RWPE2 (cell line): ENCODE measurements at places on chromosomes 11 and 22.

GRCh38 chr11:117017456-117017855, 80.8 kb downstream of the SIK3 start:
- DNase-seq: no peak

DNA sequence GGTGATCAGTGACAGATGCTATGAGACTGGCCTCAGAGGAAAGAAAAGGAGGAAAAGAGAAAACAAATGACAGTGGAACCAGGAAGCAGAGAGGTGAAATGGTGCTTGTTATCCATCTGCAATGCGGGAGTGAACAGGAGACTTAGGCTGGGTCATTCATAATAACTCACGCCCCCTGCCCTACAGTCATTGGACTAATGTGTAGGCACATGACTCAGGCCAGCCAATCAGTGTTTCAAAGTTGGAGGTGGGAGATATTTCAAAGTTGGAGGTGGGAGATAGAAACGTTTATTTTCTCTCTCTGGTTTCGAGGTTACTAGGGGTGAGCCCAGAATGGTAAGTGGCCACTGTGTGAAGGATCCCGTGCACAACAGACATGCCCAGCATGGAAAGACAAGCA, 30.3 kb downstream of the SLC22A6 start:
- no peak for DNase-seq

- peak; percentile 79 for DNase-seq
These were observed 77.6 kb downstream of the PACSIN2 start for GRCh38 chr22:42937164-42937843.

DNA sequence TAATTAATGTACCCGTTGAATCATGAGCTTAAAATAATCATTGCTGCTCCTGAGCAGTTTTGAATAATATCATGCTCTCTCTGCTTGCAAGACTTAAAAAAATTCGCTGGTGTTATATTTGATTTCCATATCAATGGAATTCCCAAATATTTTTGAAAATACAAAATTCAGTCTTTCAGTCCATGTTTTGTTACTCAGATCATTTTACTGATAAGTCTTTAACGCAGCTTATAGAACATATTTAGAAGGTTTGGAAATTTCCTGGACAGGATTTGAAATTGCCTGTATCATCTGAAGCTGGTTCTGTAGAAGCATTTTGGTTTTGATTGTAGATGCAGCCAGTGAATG, 1.9 kb downstream of the BMAL1 start:
- DNase-seq: no peak

GRCh38 chr11:86383041-86383955, 8.6 kb downstream of the CCDC81 start:
- no peak for DNase-seq

- no peak for DNase-seq
These were observed 93.8 kb upstream of the CLPB start for GRCh38 chr11:72528121-72528520.

GRCh38 chr11:115920841-115921480, 416.7 kb upstream of the CADM1 start:
- DNase-seq: no peak

GRCh38 chr11:72764503-72764902, 12.3 kb upstream of the ARAP1 start:
- no peak for DNase-seq

GRCh38 chr22:23424031-23424430, 156.1 kb downstream of the IGLL1 start:
- DNase-seq: no peak

DNA sequence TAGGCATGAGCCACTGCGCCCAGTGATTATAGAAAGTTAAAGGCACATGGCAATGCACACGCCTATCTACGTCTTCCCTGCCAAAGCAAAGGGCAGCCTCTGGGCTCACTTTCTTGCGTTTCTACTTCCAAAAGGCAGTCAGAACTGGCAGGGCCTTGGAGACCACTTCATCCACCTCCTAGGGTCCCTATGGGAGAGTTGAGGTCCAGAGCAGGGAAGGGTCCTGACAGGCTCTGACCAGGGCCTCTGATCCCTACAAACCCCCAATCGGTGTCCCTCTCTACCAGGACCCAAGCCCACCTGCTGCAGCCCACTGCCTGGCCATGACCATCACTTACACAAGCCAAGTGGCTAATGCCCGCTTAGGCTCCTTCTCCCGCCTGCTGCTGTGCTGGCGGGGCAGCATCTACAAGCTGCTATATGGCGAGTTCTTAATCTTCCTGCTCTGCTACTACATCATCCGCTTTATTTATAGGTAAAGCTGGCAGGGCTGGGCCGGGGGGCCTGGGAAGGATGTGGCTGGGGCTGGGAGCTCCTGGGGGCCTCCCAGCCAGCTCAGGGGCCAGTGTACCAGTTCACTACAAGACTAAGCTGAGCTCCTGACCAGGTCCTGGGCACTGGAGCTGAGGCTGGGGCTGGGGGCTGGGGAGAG, 1.5 kb downstream of the BEST1 start:
- no peak for DNase-seq

- DNase-seq: peak; percentile 99
These were observed 326.6 kb downstream of the MN1 start for GRCh38 chr22:27474711-27475547.

GRCh38 chr22:31272522-31273446, 19.5 kb downstream of the PIK3IP1 start:
- DNase-seq: no peak

DNA sequence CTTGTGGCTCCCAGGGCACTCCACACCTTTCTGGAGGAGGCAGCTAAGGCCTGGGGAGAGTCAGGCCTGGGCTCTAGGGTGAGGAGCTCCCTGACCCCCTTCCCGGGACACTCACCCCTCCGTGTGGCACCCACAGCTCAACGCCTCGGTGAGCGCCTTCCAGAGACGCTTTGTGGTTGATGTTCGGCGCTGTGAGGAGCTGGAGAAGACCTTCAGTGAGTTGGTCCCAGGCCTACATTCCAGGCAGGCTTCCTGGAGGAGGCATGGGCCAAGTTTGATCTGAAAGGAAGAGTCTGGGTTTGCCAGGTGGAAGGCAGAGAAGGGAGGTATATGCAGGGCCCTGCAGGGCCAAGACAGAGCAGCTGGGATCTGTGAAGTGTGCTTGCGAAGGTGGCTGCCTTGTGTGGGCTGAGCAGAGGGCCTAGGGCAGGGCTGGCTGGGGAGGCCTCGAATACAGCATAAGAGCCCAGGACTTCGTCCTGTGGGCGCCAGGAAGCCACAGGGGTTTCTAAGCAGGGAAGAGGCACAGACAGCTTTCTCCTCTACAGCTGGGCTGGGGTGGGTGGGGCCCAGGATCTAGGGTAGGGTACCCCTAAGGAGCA, 2.9 kb downstream of the TCIRG1 start:
- DNase-seq: no peak

DNA sequence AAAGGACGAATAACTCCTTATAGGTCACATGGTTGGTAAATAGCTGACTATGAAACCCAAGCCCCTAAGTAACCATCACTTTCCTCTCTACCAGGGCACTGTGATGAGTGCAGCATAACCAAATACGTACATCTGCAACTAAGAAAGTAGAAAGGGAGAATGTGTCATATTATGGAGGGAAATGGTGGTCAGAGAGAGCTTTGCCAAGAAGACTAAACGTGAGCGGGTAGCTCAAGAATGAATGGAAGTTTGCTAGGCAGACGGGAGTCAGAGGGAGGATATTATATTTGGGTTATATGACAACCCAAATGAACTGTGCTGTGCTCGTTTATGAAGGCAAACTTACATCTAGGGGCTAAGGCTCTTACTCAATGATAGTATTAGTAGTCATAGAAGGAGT, 537.3 kb downstream of the OPCML start:
- no peak for DNase-seq

GRCh38 chr22:24954114-24954463, 1.6 kb downstream of the KIAA1671 start:
- DNase-seq: no peak

DNA sequence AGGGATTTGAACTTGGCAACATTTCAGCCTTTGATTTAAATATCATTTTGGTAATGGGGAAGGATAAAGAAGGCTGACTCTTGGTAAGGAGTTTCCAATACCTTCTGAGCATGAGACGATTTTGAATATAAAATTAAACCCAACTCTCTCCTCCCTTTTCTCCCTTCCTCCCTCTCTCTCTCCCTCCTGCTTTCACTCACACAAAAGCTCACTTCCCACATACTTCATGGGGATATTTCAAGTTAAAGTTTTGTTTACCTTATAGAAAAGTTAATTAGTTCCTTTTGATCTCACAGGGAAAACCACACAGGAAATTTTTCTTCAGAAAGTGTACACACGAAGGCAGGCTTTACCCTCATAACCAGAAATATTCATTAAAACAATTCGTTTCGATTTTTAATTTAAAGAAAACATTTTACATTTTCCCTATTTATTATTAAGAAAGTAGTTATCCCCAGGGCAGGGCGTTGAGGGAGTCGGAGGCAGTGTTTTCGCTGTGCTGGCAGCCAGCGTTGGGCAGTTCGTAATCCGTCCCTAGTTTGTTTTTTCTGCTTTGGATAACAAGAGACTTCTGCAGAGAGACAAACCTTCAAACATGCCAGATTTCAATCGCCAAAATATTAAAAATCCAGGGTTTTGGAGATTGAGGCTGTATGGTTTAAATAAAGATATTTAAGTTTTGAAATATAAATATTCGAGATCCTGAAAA, 25.3 kb upstream of the ALX4 start:
- DNase-seq: no peak

- DNase-seq: no peak
These were observed 90.8 kb upstream of the HORMAD2 start for GRCh38 chr22:29989446-29989845.

DNA sequence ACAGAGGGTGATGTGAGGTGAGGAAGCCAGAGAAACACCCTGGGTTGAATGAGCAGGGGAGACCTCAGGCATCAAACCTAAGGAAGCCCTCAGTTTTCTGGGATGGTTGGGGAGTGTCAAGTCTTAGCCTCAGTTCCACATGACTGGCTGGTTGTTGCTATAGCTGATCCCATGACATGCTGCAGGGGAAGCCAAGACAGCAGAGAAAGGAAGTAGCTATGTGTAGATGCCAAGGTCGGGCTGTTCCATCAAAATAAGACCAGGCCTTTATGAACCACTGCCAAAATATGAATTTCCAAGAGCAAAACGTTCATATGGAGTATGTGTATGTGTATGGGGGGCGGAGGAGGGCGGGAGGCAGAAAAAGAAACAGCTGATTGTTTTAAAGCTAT, 11.6 kb downstream of the CD59 start:
- DNase-seq: no peak

GRCh38 chr11:130765951-130766649, 150.2 kb downstream of the SNX19 start:
- no peak for DNase-seq

DNA sequence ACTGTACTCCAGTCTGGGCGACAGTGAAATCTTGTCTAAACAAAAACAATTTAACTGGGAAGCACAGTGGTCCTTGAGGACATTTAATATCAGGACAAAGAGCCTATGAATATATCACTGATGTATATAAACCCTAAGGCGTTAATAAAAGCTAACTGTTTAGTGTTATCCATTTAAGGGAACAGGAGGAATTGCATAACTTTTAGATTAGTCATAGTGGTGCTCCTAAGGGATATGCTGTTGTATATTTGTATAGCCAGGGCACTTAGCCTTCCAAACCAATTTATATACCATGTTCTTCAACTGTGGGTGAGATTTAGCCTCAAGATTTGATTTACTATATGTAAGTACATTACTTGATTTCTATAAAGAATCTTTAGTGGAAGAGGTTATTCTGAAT, 3.0 kb upstream of the CHEK1 start:
- no peak for DNase-seq

DNA sequence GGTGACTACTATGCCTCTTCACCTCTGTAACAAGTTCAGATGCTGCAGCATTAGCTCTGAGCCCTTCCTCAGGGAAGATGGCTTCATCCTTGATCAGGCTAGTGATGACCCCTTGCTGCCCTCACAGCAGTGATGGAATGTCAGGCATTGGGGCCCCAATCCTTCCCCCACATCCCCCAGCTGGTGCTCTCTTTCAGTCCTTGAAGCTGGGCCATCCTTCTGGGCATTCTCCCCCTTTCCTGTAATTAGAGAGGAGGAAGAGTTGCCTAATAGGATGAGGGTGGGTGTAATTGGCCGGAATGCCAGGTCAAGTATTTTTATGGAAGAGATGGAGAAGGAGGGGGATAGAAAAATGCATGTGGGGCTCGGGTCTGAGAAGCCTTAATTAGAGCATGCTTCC, 62.6 kb downstream of the TRAF6 start:
- DNase-seq: no peak
